Posterior vena cava (tissue), 2 donors: ENCODE measurements at places on chromosomes 4 and X. TPM values are rescaled to one million over a fixed set of nuclear protein-coding genes. Genes with fewer than 3 reads are reported as not detected.

DNA sequence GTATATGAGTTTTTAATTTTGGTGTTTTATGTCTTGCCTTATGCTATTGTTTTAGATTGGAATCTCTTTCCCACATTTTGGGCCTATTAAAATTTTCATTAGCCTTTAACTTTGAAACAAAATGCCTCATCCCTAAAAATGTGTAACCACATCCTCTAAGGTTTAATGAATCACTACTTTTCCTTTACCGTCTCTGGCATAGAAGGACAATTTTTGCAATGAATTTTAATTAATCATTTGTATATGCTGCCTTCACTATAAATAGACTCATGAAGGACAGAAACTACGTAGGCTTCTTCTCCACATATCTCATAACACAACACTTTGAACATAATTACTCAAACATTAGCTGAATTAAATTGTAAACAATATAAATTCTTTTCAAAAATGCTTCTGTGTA lies 421.5 kb downstream of the NLGN4X start:
- DNase-seq: no peak

- DNase-seq: no peak
Measured at GRCh38 chr4:113564493-113564892, 197.0 kb downstream of the CAMK2D start.

DNA sequence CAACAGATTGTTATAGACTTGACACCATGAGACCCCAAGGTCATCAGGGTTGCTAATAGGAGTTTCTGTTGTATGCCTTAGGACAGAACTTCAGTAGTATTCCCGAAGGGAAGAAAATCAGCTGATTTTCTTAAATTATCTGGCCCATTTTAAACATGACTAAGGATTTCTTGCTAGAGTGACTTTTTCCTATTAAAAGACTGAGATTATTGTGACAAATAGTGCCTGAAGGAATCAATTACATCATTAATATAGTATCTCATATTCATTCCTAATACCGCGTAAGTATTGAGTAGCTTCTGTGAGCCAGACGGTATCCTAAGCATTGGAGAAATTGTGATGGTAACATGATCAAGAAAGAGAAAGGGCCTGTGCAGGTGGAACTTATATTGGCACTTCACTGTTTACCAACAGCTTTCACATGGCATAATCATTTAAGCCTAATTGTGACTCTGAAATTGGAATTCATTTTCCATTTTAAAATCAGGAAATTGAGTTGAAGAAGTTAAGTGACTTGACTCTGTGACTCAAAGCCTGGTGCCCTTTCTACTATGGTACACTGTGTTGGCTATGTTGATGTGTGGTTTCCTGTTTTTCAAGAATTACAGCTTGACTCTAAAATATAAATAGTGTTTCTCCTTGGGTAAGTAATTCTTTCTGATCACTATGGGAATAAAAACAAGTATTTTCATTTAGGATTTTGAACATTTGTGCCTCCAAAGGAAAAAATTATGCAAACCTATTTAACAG lies 4.1 kb downstream of the AFF1 start:
- DNase-seq: no peak

Gene PAQR3
- 11.5 TPM for total RNA-seq

GRCh38 chrX:39874202-39874816 lies 223.4 kb downstream of the BCOR start:
- no peak for DNase-seq

Gene HELT
- not detected for total RNA-seq

Gene SPANXN3
- total RNA-seq: not detected

Gene CT55
- not detected for total RNA-seq

Gene FAM114A1
- total RNA-seq: 111 TPM

Gene GAGE12J
- not detected for total RNA-seq

DNA sequence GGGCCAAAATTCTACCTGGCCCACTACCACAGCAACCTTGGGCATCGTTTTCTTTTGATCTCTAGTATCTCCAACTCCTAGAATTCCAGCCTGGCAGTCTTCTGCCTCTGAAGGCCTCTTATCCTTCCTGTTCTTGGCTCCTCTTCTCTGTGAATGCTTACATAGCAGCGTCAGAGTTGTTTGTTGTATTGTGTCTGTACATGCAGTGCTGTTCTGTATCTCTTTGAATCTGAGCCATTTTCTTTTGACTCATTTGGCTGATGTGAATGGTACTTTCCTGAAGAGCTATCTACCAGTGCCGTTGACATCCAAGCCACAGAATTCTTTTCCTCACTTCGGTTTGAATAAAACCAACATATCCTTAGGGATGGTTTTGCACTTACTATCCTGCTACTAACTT lies 79.2 kb downstream of the TMEM164 start:
- no peak for DNase-seq

DNA sequence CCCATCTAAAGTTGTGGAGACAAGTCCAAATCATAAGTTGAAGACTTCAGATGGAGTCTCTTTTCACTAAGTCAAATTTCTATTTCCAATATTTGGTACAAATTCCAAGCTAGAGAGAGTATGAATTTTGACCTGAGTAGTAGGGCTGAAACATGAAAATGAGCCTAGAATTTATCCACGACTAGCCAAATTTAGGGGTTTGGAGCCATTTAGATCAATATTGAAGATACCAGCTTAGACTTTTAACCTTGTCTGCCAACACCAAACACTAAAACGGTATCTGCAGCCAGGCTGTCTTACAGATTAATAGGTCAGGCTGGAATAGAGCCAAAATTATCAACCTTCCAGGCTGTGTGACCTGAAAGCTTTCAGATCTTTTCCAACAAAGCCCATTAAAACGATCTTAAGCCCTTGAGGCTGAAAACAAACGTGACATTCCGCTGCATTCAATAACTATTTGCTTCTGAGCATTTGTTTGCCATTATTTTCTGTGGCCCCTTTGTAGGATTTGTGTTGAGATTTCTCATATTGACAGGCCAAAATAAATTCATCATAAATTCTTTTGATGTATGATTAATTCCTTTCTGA lies 268.7 kb upstream of the DKK2 start:
- DNase-seq: no peak

- no peak for DNase-seq
Measured at GRCh38 chr4:185651851-185652250, 116.5 kb upstream of the PDLIM3 start.

DNA sequence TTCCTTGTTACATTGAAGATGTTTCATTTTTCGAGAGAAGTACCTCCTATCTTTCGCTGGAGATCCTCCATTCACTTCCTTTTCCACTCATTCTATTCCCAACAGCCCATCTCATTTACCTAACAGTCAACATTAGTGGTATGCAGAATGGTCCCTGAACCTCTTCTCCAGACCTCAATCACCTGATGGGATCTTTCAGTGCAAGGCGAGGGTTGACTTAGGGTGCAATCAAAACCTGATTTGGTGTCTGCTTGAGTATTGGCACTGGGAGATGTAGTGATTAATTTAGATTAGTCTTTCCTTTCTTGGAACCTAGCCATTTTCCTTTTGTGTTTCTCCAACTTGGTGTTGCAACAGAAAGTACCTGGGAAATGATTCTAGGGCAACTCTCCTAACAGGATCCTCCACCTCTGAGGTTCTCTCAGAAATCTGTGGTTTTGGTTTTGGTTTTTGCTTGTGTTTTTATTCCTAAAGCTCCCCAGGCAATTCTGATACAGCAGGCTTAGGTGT lies 18.4 kb downstream of the DDX3X start:
- no peak for DNase-seq

DNA sequence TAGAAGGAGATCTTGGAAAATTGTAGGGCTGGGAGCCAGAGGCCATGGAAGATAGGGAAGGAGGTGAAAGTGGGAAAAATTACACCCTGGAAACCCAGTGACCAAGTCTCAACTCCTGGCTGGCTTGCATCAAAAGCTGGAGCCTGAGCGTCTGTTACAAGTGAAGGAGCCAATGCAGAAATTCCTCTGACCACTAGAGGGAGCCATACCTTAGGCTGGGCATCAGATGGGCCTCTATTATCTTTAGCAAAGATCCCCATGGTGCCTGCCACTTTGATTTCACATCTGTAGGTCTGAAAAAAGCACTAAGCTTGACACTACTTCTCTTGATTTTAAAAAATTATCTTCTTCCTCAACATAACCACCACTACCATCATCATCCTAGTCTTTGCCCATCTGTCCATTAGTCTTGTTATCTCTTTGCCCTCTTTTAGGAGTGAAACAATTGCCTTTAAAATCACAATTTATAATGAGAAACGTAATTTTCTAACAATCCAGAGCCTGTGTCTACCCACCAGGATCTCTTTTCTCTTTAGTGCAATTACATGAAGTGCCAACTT lies 62.9 kb downstream of the ANAPC4 start:
- DNase-seq: no peak

Gene RAB9B
- total RNA-seq: 24.7 TPM
